ENCODE measurements at places on chromosomes 1 and 21. TPM values are rescaled to one million over a fixed set of nuclear protein-coding genes. Genes with fewer than 3 reads are reported as not detected.

Gene SH2D1B
- total RNA-seq: not detected

Gene PRKCZ
- 45.1 TPM for total RNA-seq

GRCh38 chr1:31373056-31373896 is at the start of gene FABP3:
FABP3 (minus strand) TSS chr1:31373076; CDS start chr1:31373014, 62 bp downstream.
- H3K4me3 ChIP-seq: peak within 1 kb of the TSS; percentile 61
- peaks cover 25% of the 10 kb centered on the region for H3K4me1 ChIP-seq
- H3K36me3 ChIP-seq: no peaks in the 10 kb centered on the region
- H3K27ac ChIP-seq: peak within 1 kb of the TSS; percentile 72
- peak; percentile 85 for DNase-seq

Gene ZBTB8B
- 3.7 TPM for total RNA-seq

DNA sequence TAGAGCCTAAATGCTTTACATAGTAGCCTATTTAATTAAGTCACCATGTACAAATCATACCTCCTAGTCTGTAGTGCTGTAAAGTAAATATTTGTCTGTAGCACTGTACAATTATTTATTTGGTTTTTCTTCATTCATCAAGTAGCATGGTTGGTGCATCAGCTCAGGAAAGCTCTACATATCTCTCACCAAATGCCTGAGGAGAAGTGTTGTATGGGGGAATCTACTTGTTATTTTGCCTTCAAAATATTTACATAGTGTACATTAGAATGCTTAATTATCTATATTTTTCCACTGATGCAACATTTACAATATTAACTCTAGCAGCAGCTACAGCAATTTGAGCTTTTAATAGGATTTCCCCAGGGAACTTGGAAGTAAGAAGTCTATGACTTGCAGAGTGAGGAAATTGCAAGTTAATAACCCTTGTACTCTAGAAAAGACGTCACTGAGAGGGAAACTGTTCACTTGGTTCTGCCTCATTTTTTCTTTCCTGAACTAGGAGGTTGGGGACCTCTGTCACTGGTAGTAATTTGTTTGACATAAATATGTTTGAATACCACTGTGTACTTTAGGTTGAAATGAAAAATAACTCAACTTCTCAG is 207.4 kb downstream of the PDE4B start:
- H3K4me1 ChIP-seq: no peaks in the 10 kb centered on the region
- H3K4me3 ChIP-seq: no peak overlapping the region
- DNase-seq: no peak
- H3K36me3 ChIP-seq: no peaks in the 10 kb centered on the region
- no peak overlapping the region for H3K27ac ChIP-seq
- peaks cover 17% of the 10 kb centered on the region for H3K27me3 ChIP-seq

Gene SPRR2E
- not detected for total RNA-seq

All from H1 (cell line).